ENCODE measurements at places on chromosomes 16 and 17.

- no peak for DNase-seq
Measured at GRCh38 chr17:17840751-17841591, 4.2 kb upstream of the SREBF1 start.

- no peak for DNase-seq
Measured at GRCh38 chr17:59332749-59333377, 1.4 kb downstream of the YPEL2 start.

DNA sequence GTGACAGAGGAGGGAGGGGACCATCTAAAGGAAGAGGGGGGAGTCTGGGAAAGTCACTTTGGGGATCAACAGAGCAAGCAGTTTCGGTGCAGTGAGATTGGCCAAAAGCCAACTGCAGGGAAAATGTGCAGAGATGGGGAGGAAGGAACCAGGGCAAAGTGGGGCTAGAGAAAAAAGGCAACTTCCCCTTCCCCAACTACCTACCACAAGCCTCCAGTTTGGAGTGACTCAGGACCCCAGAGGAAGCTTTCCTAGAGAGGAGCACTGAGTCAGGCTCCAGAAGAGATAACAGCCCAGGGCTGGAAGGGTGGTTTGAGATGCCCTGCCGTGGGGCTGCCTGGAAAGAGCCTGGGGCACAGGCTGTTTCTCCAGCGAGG is 6.9 kb upstream of the CD300LD start:
- DNase-seq = no peak

DNA sequence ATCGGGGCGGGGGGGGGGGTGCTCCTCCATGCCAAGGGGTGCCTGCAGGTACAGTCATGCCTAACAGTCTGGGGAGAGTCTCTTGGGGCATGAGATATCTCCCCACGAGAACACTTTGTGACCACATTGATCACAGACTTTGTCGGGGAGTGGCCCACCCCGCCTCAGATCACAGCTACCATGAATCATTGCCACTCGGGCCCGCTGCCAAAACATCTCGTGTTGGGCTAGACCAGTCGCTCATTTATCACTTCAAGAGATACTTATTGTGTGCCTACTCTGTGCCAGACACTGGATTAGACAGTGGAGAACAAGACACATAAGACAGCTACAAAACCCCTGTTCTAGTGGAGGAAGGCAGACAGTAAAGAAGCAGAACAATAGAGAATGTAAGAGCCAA is 72.6 kb downstream of the CLEC16A start:
- no peak for DNase-seq

GRCh38 chr16:85234310-85235204 is 122.3 kb upstream of the CIBAR2 start:
- peak; percentile 96 for DNase-seq

- no peak for DNase-seq
Measured at GRCh38 chr17:17926840-17927449, 45.3 kb downstream of the TOM1L2 start.

DNA sequence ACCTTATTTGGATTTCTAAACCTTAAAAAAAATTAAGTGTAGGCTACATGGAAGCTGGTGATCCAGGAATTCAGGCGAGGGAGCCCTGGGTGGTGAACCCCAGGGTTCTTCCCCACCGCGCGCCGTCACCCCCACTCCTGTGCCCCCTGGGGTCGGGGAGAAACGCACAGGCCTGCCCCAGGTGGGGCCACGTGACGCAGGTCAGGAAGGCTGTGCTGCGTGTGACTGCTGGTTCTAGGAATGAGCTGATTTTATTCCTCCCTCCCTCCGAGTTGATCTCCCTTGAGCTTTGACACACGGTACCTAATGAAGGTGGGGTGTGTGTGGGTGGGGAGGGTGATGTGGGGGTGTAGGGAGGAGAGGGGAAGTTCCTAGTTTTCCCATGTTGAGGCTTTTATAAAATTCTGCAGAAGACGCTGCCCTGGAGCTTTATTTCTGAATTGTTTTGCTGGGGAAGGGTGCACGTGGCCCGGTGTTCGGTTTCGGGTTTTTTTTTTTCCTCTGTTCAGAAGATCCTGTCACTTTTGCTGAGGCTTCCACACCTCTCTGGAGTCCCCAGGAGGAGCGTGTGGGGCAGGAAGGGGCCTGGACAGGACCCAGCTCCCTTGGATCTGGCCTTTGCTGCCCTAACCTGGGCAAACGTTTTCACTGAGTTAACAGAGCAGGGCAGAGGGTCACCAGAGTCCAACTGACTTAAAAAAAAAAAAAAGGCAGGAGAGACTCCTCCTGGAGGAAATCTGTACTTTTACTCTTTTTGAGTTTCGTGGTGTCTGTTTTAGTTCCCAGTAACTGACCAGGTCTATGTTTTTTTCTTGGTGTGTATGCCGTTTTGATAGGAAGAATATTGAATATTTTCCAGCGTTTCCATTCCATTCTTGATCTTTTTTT is 55.8 kb upstream of the GSE1 start:
- DNase-seq = peak; percentile 61

DNA sequence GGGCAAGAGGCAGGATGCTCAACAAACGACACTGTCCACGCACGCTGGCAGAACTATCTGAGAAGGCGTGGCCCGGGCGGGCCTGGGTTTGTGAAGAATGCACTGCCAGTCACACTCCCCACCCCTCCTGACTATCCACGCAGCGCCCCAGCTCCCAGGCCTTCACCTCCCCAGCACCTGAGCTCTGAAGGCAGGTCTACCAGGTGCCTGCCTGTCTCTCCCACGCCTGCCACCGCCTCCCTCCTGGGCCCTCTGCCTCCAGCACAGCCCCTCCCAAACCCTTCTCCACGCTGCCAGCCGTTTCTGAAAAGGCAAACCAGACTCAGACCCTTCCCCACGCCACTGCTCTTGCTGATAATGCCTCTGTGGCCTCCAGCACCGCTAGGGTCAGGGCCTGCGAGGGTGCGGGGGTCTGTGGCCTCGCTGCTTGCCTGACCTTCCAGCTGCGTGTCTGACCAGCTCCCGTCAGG is 11.6 kb downstream of the MYBBP1A start:
- DNase-seq = no peak

DNA sequence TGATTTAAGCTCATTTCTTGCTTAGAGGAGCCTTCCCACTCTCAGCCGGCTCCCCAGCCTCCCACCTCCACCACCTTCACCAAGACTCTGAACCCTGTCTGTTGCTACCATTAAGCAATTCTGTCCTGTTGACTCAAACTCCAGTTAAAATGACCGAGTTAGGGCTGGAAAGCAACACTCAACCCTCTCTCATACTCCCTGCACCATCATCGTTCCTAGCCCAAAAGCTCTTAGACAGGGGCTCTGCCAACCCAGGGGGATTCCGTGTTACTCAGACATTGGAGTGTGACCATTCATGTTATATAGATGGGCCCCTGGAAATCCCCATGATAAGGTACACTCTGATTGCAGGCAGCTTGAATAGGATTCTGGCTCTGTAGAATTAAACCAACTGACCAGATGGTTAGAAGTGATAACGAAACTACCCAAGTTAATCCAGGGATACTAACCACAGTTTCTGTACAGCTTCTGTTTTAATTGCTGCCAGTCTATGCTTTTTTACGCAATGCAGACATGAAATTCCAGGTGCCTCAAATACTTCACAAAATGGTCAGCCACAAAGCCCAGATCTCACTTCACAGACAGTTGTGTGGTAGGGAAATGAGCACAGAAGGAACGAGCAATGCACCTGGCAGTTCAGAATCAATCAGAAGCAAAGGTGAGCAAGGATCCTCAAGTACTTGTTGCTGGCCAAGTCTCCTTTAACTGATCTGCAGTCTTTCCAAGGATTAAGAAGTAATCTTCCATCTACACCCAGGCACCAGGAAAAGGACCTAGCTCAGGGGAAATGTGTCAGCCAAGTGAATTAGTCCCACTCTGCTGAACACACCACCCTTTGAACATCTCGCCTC is 2.1 kb downstream of the SSTR2 start:
- DNase-seq = no peak

DNA sequence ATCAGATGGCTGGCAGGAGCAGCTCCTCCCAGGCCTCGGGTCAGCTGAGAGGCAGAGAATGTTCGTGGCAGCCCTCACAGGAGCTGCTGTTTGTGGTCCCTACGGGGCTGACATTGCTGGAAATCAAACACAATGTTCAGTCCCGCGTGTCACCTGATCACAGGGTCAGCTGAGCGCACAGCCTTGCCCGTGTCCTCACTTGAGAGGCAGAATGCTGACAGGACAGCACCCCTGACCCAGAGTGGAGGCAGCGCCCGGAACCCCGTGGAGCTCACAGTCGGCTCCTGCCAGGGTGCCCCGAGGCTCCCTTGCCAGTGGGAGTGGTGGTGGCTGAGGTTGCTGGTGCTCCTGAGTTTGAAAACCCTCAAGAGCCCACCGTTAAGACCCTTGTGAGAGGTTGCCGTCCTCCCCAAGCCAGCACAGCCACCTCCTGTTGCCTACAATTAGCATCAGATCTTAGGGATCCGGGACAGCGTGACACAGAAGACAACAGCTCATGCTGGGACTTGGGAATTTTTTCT is 3.6 kb upstream of the CHMP6 start:
- DNase-seq = peak; percentile 30

GRCh38 chr17:8935191-8935590 is 30.3 kb downstream of the PIK3R5 start:
- DNase-seq = no peak

GRCh38 chr17:50308666-50309065 is 34.4 kb downstream of the TMEM92 start:
- no peak for DNase-seq

- DNase-seq = no peak
Measured at GRCh38 chr16:60404401-60404800, 1631.8 kb downstream of the CDH8 start.

GRCh38 chr17:13746404-13746803 is 144.7 kb upstream of the HS3ST3A1 start:
- peak; percentile 4 for DNase-seq

DNA sequence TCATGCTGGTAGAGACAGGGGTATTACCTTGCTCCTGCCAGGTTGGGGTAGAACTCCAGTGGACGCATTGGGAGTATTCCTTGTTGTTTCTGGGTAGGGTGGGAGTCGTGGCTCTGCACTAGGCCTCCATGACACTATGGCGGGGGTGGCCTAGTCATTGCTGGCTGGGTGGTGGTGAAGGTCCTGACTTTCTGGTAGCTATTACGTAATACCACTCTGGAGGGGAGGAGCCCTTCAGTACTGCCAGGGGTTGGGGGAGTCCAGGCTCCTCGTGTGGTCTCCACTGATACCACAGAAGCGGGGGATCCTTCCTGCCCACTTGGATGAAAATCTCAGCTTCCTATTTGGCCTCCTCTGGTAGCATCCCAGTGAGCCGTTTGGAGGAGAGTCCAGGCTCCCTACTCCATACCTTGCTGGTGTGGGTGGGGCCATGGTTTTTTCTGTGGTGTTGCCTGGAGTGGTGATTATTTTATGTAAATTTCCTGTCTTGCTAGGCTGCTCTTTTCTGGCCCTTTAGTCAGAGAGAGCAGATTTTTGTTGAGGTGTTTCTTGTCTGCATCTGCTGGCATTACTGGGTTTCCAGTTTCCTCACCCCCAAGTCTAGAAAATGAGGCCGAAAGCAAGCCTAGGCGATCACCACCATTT is 65.8 kb upstream of the GNG13 start:
- DNase-seq = no peak

DNA sequence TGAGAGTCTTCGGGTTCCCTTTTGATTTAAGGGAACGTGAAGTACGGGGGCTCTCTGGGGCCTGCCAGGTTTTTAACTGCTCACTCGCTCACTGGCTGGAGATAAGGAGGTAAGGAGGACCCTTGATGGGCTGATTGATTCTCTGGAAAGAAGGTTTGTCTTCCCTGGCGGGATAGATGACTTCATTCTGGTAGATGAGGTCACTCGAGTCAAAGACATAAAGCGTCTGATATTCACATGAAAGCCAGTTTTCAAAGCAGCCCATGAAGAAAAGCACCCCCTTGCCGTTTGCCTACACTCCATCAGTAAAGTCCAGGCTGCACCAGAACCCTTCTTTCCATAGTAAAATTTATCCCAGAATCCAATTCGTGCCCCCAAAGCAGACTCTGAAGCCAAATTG is 233.7 kb upstream of the IRX5 start:
- DNase-seq = no peak

DNA sequence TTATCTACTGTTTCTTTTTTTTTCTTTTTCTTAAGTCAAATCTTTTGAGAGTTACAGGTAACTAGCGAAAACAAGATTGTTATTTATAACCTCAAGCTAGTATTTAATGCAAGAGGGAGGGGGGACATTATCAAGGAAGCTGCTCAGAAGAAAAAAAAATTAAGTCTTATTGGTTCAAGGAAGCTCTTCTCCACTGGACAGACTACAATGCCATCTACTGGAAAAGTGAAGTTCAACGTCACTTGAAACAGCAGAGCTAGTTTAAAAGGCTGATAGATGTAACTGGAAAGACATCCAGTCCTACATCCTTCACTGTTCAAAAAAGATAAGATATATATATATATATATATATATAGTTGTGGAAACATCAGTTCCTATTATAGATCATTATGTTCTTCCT is 418.0 kb upstream of the PSMD7 start:
- peak; percentile 46 for DNase-seq

- peak; percentile 75 for DNase-seq
Measured at GRCh38 chr16:89721546-89722391, 432 bp downstream of the ZNF276 start.

GRCh38 chr17:38428643-38429371 is 543 bp downstream of the ARHGAP23 start:
- peak; percentile 66 for DNase-seq
